ENCODE measurements at places on chromosomes 1 and 21.

- no peak for DNase-seq
Observed at GRCh38 chr1:46942086-46942485, 810 bp upstream of the CYP4A11 start.

- DNase-seq: peak; percentile 49
Observed at GRCh38 chr1:60903591-60903990, 178.8 kb upstream of the NFIA start.

- DNase-seq: no peak
Observed at GRCh38 chr1:222652676-222653075, 34.8 kb downstream of the MIA3 start.

- DNase-seq: no peak
Observed at GRCh38 chr1:229693129-229693900, 67.3 kb downstream of the URB2 start.

GRCh38 chr1:201656311-201657032, 117.5 kb downstream of the NAV1 start:
- DNase-seq: no peak

GRCh38 chr1:110746644-110747259, 72.0 kb upstream of the KCNA3 start:
- peak; percentile 58 for DNase-seq

GRCh38 chr1:53343831-53344668, 16.2 kb upstream of the LRP8 start:
- DNase-seq: peak; percentile 69

GRCh38 chr1:242639104-242639503, 114.6 kb upstream of the PLD5 start:
- no peak for DNase-seq

- DNase-seq: no peak
Observed at GRCh38 chr1:243217349-243217748, 37.7 kb downstream of the CEP170 start.

GRCh38 chr1:177239792-177240191, 69.0 kb downstream of the BRINP2 start:
- DNase-seq: no peak

DNA sequence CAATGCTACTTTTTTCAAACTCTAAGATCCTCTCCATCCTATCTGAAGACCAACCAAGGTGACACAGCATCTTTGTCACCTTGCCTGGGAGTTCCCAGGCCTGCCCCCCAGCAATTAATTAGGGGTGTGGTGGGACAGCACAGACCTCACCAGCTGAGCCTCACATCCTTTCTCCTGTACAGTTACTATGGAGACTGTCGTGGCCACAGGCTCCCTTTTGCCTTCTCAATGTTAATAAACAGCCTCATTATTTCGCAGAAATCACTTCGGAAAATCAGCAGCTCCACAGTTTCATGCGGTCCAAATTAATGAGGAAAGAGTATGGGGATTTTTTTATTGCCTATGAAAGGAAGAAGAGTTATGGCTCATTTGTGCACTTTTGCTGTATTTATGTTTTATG, 378.3 kb downstream of the NPHP4 start:
- no peak for DNase-seq

- no peak for DNase-seq
Observed at GRCh38 chr1:203677771-203678170, 51.1 kb downstream of the ATP2B4 start.

- no peak for DNase-seq
Observed at GRCh38 chr1:30320581-30320890, 402.8 kb downstream of the MATN1 start.
